SJCRH30 (cell line): ENCODE measurements at places on chromosomes 11 and 22. TPM values are rescaled to one million over a fixed set of nuclear protein-coding genes. Genes with fewer than 3 reads are reported as not detected.

Gene KRTAP5-11
- total RNA-seq: not detected in 2 replicates

Gene TBX1
- total RNA-seq: 11.8 and 11.9 TPM in 2 replicates

Gene MICAL2
- 5.9 and 7.8 TPM in 2 replicates for total RNA-seq

Gene ENTHD1
- not detected in 2 replicates for total RNA-seq

Gene DDTL
- 3.8 and 4.5 TPM in 2 replicates for total RNA-seq

Gene OR2AG2
- total RNA-seq: not detected in 2 replicates

Gene ARHGAP8
- 19.4 and 32.4 TPM in 2 replicates for total RNA-seq

Gene SCGB1C1
- total RNA-seq: not detected in 2 replicates

Gene LRRC10B
- 40.2 and 42.1 TPM in 2 replicates for total RNA-seq
